ENCODE measurements at places on chromosomes 5 and 9.

DNA sequence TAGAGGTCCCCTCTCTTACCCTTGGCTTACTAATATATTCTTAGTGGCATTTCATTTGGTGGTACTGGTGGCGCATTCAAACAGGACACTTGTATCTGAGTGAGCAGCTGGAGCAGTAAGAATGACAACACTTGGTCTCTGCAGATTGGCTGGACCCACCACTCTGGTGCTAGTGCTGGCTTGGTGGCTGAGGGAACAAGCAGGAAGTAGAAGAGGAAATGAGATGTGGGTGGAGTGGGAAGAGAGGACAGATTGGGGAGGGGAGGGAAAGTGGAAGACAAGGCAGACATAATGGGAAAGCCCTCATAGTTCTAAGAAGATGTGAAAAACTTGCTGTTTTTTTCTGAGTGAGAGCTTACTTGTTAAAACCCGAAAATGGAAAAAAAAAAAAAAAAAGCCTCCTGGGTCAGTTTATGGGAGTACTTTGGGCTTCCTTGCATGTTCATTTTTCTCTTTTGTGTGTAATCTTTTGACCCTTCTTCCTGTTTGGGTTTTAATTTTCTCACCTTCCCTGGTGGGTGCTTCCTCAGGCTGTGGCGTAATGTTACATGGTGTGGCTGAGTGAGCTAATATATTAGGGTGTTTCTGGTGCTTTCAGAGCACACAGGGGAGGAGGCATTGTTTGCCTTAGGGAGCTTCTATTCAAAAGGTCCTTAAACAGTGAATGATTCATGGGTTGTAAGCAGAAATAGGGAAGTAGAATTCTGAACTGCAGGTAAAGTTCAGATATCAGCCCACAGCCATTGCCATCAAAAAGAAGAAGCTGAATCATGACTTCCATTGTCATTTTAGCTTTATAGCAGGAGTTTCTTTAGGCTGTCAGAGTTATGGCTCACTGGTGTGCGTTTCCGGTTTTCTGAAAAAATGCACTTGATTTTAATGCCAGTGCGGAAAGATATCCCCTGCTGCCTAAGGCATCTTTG, 52.3 kb downstream of the TLE4 start:
- DNase-seq, result no peak

GRCh38 chr5:14439087-14439871, 142.3 kb upstream of the OTULINL start:
- no peak for DNase-seq

GRCh38 chr5:6544561-6544935, 88.3 kb downstream of the NSUN2 start:
- DNase-seq, result no peak

DNA sequence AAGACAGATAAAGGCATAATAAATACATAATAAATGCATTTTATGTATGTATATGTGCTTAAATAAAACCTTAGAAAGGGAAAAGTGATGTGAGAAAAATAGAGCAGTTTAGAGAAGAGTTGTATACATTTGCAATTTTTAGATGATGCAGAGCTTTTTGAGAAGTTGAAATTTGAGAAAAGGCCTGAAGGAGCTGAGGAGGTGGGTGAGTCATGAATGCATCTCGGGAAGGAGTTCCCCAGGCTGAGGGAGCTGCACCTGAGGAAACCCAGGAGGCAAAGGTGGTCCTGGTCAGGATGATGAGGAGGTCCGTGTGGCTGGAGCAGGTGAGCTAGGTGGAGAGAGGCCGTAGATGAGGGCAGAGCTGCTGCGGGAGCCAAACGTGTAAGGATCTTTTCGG, 17.4 kb upstream of the CD180 start:
- no peak for DNase-seq

- no peak for DNase-seq
Measured at GRCh38 chr9:127961613-127962155, 19.1 kb downstream of the EEIG1 start.

GRCh38 chr9:106958955-106959657, 96.1 kb downstream of the ZNF462 start:
- no peak for DNase-seq

DNA sequence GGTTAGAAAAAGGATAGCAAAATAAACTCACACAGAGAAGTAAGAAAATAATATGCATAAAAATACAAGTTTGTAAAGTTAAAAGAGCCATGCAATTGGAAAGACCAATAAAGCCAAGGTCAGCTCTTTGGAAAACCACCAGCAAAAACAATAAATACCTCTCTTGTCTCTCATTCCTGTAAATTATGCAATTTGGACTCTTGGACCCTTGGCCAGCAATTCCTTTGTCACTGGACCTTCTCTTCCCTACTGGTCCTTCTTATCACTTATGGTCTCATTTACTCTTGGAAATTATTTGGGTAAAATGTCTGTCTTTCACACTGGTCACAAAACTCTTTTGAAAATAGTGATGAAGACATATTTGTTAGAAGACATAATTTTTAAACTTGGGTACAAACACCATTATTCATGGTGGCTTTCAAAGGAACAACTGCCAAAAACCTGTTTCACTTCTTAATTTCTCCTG, 379.5 kb downstream of the TMEM232 start:
- DNase-seq, result no peak

GRCh38 chr5:43161244-43161643, 30.8 kb upstream of the NIM1K start:
- DNase-seq, result no peak

DNA sequence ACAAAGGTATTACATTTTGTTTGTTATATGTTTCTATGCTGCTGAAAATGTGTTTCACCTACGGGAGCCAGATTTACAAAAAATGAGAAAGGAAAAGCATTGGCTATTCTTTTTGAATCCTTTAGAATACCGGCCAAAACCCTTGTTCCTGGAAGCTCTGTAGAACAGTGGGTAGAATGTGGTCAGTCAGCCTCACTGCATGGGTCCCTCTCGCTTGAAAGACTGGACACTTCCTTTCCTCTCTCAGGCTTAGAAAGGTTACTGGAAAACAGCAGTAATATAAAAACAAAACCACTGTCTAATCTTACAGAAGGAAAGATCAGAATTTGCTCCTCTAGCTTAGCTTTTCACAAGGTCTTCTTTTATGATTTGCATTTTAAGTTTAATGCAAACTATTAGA, 45.1 kb downstream of the OSTF1 start:
- DNase-seq, result no peak

Data from stimulated activated CD4-positive, alpha-beta T cell treated with anti-CD3 and anti-CD28 coated beads, TNF-alpha, amount 100 ng/mL, for 1 hour (primary cell).